Posterior vena cava (tissue), 2 donors: ENCODE measurements at places on chromosomes 4 and X. TPM values are rescaled to one million over a fixed set of nuclear protein-coding genes. Genes with fewer than 3 reads are reported as not detected.

ALAS2 gene
- 13.1 TPM for total RNA-seq

DNA sequence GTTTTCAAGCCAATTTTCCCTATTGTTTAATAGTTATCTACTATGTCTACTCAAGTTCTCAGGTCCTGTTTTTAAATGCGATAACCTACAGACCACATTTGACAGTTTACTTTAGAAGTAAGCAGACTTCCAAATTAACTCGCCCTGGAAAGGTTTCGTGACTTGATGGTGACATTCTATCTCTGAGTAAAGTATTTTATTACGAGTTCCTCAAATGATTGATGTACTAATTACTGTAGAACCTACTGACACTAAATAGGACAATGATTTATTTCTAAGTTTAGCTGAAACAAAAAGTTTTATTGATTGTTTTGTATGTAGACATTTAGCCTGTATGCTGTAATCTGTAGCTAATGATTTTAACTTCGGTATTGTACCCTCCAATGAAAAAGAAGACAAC lies 1.9 kb upstream of the PPBP start:
- DNase-seq = no peak

DNA sequence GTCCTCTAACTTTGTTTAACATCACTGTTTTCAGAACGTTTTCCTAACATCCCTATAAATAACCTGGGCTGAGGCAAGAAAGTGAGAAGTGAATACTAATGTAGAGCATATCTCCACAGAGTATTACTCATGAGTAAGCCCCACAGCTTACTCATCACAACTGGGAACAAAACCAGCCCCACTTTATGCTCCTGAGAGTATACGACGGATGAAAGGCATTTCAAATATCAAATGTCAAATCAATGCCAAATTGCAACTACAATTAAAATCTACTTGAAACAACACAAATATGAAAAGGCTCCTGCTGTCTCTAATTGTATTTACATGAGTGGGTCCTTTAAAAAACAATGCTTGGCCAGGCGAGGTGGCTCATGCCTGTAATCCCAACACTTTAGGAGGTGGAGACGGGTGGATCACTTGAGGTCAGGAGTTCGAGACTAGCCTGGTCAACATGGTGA lies 41.2 kb downstream of the SH3RF1 start:
- DNase-seq = no peak

DNA sequence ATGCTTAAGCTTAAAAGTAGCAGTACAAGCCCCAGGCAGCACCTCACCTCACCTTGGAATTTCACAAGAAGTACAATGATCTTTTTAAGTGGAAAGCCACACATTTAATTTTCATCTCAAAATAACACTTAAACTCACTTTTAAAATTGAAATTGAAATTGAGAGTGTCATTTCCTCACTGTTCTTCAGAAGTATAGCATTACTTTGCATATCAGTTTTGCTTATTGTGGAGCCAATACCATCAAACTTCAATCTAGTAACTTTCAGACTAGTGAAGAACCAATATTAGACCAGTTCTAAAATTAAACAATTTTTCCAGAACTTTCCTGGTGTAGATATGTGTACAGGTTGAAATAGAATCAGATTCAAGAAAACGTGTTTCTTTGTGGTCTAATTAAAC lies 242.4 kb downstream of the NDST4 start:
- no peak for DNase-seq

DNA sequence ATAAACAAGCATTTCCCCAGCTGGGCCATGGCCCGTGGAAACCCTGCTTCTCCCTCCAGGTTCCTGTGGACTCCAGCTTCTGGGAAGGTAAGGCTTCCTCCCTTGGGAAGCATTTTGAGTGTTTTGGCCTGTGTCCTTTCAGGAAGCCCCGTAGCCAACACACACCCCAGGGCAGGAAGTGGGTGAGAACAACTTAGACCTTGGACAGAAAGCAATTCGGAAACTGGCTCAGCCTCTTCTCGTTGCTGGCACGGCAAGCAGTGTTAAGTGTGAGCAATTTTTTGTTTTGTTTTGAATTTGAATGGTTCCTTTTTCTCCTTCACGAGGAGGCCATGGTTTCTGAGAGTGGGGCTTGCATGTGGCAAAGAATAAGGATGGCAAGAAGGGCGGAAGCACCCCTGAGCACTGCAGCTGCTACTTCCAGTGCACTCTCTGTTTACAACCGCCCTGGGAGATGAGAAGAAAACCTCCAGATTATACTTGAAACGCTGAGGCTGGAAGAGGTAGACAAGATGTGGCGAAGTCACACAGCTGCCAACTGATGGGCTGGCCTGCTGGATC lies 14.1 kb upstream of the CYTL1 start:
- DNase-seq = no peak

DNA sequence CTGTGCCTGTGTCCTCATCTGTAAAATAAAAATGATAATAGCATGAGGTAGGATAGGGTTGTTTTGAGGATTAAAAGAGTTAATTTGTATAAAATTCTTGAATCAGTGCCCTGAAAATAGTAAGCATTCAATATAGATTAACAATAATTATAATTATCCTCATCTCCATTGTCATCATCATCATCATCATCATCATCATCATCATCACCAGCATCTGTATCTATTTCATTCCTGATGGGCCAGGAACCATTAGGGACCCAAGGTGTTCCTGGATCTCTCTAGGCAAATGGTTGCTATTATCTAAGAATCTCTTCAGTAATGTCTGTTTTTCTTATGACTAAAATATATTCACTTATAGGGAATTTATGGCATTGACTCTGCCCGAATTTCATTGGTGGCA lies 31.6 kb downstream of the RASSF6 start:
- no peak for DNase-seq

SPANXC gene
- not detected for total RNA-seq

DNA sequence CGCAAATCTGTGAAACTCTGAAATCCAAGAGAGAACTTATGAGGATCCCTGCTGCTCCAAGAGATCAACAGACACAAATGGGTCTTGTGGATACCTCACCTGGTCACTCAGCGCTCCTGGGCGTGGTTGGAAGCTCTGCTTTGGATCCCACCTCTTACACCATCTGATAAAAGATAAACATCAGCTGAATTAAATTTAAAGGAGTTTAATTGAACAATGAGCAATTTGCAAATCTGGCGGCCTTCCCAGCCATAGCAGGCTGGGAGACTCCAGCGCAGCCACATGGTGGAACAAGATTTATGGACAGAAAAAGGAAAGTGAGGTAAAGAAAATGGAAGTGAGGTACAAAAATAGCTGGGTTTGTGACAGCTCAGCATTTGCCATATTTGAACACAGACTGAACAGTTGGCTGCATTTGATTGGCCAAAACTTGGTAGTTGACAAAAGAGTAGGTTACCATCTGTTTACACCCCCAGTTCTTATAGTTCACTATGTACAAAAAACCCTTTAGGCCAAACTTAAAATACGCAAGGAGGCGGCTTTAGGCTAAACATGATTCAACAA lies 437.3 kb upstream of the NDST3 start:
- no peak for DNase-seq

- DNase-seq = peak; percentile 56
These were observed 20.1 kb upstream of the MSANTD1 start for GRCh38 chr4:3228881-3229280.

RAB39B gene
- 0.19 TPM for total RNA-seq

GYPB gene
- total RNA-seq = 0.86 TPM

GRCh38 chr4:141599853-141600252 lies 36.5 kb upstream of the IL15 start:
- DNase-seq = no peak

DNA sequence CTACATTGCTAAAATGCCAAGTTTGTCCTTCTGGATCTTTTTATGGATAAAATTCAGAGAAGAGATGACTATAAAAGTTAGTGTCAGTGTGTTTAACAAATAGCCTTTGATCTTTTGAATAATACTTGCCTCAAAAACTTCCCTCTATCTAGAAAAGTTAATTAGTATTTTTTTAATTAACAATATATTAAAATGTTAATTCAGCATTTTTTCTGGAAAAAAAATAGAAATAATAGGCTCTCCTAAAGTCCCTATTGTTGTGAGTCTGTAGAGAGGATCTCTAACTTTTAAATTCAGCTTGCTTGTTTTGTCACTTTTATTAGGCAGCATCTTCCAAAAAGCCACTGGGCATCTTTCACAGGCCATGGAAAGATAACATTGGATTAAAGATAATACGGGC lies 435.2 kb upstream of the RASGEF1B start:
- no peak for DNase-seq

DNA sequence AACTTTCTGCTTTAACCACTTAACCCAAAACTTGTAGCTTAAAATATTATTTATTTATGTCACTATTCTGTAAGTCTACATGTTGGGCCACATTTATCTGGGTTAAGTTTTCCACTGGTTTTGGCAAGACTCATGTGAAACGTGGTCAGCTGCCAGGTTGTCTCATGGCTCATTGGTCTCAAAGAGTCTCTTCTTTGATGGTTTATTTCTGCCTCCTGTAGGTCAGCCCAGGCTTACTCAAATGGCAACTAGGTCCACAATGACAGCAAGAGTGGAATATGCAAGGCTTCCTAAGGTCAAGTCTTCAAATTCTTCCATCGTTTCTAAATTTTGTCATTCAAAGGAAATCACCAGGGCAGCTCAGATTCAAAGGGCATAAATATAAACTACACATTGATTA lies 828.7 kb downstream of the PCDH7 start:
- DNase-seq = no peak

- no peak for DNase-seq
These were observed 242.0 kb downstream of the PTTG2 start for GRCh38 chr4:38202242-38202641.

TCEAL6 gene
- not detected for total RNA-seq

MND1 gene
- total RNA-seq = 0.90 TPM

- no peak for DNase-seq
These were observed 9.9 kb upstream of the GABRE start for GRCh38 chrX:151984328-151984727.

CLDN34 gene
- not detected for total RNA-seq

GRCh38 chrX:76850851-76851250 lies 423.3 kb downstream of the MAGEE1 start:
- no peak for DNase-seq

DNA sequence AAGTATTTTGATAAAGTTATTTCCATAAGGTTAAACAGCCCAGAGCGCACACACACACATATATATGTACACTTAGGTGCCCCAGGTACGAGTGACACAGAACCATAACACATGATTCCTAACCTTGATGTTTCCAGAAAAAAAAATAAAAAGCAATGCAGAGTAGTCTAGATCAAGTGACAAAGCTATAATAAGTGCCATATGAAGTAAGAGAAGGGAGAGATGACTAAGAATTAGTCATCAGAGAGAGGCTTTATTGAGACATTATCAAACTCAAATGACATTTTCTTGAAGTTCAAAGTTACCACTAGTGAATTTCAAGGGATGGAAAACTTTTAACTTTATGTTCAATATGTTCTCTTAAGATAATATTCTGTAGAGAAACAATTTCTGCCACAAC lies 215.0 kb downstream of the HTR2C start:
- no peak for DNase-seq

DNA sequence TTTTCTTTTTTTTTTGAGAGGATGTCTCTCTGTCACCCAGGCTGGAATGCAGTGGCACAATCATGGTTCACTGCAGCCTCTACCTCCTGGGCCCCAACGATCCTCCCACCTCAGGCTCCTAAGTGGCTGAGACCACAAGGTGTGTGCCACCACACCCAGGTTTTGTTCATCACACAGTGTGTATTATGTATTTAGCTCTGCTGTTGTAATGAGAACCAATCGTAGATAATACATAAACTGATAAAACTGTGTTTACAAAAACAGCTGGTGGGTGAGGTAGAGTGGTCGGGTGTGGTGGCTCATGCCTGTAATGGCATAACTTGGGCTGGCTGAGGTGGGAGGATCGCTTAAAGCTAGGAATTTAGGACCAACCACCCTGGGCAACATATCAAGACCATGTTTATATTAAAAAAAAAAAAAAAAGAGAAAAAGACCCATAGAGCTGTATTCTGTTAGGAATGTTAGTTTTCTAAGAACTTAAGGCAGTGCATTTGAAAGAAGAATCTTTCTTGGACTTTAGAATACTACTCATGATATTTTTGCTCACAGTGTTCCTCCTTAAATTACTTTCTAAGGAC lies 34.9 kb downstream of the POLR2B start:
- no peak for DNase-seq

DUX4 gene
- total RNA-seq = not detected

DNA sequence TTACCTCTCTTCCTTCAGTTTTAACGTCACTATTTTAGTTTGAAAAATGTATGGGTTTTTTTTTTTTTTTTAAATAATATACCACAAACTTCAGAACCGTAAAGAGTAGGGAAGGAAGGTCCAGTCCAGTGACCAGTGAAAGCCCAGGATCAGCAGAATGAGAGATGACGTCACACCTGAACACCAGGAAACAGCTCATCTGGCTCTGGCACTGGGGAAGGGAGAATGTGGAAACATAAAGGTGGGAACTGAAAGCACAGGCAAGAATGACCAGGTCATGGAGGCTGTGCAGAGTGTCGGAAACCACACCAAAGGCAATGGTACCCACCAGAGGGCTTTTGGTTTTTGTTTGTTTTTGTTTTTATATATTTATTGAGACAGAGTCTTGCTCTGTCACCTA lies 141.2 kb downstream of the DHX15 start:
- DNase-seq = no peak

DNA sequence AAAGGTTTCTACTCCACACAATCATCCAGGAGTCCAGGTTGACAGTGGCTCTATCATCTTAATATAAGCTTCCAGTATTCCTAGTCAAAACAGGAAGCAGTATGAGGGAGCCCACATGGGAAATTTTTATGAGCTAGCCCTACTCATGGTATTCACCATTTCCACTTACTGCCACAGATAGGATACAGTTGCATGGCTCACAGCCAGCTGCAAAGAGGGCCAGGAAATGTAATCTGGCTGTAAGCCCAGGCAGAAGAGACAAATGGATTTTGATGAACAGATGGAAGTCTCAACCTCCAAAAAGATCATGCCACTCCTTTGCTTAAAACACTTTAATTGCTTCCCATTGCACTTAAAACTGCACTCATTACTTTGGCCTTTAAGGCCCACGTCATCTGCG lies 150.6 kb downstream of the ADAMTS3 start:
- DNase-seq = no peak
